HCT116 (cell line): ENCODE measurements at places on chromosomes 13 and 19.
A peak's percentile ranks its signal among the peaks of the same experiment; 100 is the strongest.

DNA sequence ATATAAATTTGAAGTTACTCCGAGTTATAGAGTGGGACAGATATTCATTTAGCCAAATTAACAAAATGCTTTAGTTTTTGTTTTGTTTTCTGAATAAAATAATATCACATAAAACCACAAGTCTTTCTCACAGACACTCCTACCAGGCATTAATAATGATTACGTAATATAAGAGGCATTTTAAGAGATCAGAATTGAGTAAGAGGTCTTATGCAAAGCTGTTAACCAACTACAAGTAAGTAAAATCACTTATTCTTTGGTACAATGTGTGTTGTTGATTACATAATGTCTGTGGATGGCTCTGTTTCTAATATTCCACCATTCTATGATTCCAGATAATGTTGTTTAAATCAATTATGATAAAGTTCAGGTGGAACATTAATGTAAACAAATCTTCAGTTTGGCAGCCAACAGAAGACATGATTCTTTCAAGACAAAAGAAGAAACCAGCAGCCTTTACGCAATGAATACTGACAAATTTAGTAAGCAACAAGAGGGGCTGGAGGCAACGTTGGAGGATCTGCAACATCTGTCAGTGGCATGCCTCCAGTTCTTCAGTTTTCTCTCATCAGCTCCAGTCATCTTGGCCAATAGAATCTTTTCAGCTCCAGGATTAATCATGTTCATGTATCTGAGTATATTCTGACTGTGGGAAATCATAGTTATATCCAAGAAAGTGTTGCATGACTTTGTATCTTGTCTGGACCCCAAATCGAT is 403.8 kb downstream of the SLITRK5 start:
- no peak for DNase-seq

DNA sequence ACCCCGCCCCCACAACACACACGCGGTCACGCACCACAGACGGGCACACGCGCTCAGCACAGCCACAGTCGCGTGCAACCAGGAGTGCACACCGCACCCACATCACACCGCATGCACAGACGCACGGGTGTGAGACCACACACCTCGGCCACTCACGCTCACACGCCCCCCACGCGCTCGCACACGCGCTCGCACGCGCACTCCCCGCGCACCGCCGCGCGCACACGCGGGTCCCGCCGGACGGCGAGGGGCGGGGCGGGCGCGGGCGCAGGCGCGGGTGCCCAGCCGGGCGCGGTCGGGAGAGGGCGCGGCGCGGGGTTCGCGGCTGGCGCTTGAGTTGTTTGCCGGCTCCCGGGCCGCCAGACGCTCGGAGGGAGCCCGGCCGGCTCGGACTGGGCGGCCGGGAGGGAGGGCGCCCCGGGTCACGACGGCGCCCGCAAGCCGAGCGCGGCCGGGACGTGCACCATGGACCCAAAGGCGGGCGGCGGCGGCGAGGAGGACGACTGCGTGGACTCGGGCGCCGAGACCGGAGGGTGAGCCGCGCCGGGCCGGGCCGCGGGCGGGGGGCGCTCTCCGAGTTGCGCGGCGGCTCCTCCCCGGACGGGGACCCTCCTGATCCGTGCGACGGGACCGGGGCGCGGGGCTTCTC is at the start of gene FAM124A:
Gene FAM124A, plus strand, starts transcription at position 362 of the 649 bp plus-strand sequence. Its CDS starts 104 bp downstream, at position 466.
- peak; percentile 4 for DNase-seq

DNA sequence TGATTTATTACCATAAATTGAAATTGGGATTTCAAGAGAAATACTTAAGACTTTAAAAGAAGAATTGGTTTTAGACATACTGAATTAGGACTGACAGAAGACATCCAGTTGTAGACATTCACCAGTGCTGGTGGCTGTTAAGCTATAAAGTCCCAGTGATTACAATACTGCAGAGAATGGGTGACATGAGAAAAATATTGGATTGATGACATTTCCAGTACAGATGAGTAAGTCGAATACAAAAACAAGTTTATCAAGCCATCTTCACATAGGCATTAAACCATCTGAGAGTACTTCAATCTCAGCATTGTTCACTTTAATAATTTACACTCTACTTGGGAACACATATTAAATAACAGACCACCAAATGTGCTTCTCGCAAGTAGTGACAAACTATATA is 66.8 kb downstream of the TBC1D4 start:
- DNase-seq, result no peak

DNA sequence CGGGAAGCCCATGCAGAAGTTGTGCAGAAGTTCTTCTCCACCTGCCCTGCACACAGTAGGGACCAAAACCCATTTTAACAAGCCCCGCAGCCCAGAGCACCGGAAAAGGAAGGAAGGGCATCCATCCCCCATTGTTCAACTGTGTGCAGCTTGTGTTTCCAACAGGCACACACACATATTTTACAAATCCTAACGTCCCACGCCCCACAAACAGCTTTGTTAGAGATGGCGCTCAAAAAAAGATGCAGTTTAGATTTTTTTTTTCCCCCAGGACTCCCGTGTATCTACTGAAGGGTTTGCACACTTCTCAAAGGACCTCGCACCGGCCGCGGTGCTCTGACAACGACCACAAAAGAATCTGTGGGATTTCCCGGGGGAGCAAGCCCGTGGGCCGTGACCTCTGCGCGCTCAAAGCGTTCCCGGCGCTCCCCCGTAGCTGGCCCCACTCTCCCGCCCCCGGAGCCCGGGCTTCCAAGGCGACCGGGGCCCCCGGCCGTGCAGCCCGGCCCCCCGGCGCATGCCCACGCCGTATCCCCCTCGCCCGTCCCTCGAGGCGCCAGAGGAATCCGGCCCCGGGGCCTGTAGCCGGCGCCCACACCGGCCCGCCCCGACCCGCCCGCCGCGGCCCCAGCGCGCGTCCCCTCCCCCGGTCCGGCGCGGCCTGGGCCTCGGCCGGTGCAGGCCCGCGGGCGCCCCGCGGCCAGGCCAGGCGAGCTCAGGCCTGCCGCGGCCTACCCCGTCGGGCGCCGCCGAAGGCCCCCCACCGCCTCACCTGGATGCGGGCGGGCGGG is 523 bp downstream of the ELAVL1 start:
- DNase-seq, result no peak

DNA sequence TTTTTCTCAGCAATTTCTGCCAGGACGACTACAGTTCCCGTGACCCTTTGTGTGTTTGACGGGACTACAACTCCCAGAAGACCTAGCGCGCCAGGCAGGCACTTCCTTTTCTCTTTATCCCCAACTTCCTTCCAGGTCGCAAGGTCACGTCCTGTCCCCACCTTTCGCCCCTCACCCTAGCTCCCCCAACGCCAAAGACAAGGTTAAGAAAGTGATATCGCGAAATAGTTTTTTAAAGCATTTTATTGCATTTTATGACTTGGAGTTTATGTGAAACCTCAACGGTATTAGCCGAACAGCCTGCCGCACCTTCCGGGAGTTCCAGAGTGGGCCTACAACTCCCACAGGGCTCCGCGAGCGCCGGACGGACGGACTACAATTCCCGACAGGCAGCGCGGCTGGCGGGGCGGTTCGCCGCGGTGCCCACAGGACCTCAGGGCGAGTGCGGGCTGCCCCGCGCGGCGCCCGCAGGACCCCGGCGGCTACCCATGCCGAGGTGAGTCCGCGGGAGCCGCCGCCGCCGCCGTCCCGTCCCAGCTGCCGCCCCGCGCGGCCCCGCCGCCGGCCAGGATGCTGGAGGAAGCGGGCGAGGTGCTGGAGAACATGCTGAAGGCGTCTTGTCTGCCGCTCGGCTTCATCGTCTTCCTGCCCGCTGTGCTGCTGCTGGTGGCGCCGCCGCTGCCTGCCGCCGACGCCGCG is at the start of gene NCLN:
Gene NCLN, plus strand, starts transcription at position 470 of the 699 bp plus-strand sequence. Its CDS starts 101 bp downstream, at position 571.
- peak; percentile 91 for DNase-seq

DNA sequence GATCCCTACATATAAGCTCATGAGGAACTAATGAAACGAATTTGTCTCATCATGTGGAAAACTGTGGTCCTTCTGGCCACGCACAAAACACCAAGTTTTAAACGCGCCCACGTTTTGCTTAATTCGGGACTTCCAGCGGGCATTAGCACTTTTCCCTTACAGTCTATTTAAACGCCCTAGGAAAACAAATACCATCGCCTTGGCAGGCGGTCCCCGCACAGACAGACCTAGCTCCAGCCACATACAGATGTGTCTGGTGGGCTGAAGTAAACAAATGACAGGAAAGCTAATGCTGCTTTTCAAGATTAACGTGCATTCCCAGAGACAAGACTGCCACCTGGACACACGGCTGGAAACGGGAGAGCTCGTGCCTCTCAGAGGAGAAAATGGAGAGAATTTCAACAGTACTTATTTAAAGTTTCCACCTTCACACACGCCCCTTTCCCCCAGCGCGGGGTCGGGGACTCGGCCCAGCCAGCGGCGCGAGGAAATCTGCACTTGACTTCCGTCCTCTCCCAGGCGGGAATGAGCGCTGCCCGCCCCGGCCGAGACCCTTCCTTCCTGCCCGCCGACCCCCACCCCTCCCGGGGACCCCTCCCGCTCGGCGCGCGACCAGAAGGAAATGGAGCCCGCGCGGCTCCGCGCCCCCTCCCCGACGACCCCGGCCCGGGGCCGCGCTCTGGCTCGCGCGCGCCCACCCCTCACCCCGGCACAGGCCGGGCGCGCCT is 931 bp downstream of the USP12 start:
- DNase-seq, result peak; percentile 8

GRCh38 chr19:50322931-50323781 is 6.0 kb downstream of the KCNC3 start:
- DNase-seq, result no peak

GRCh38 chr13:97538203-97538602 is 104.2 kb downstream of the RAP2A start:
- no peak for DNase-seq

DNA sequence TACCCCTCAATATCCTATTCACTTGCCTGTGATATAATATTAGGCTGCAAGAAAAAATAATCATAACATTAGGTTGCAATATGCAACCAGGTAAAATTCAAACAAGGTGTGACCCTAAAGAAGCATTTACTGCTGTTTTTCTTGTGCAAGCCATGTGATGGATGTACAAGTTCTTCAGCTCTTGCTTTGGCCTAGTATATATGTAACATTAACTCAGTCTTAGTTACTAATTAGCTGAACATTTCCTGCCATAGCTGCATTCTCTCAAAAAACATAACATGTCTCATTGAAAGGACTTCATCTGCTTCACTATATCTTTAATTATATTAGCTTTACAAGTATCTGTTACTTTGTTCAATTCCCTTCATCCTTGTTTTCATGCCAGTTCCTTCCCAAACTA is 406.8 kb upstream of the HTR2A start:
- DNase-seq, result no peak
